Epithelial cell of proximal tubule (primary cell): ENCODE measurements at places on chromosomes 1 and 21.

- DNase-seq = no peak
These were observed 51.4 kb downstream of the DPYD start for GRCh38 chr1:97869441-97869840.

DNA sequence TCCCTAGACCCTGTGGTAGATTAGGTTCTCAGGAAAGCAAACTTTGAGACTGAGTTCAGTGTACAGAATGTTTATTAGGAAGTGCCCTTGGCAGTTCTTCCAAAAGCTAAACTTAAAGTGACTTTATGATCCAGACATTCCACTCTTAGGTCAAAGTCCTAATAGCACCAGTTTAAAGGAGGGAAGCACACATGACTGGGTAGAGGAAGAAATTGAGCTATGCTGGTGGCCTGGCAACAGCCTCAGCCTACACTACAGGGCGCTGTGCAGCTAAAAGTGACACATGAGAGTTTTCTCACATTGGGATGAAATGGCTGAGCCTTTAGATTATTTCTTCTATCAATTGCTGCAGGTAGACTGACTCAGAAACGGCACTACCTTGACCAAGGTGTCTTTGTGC is 280.4 kb downstream of the BRINP2 start:
- peak; percentile 25 for DNase-seq

DNA sequence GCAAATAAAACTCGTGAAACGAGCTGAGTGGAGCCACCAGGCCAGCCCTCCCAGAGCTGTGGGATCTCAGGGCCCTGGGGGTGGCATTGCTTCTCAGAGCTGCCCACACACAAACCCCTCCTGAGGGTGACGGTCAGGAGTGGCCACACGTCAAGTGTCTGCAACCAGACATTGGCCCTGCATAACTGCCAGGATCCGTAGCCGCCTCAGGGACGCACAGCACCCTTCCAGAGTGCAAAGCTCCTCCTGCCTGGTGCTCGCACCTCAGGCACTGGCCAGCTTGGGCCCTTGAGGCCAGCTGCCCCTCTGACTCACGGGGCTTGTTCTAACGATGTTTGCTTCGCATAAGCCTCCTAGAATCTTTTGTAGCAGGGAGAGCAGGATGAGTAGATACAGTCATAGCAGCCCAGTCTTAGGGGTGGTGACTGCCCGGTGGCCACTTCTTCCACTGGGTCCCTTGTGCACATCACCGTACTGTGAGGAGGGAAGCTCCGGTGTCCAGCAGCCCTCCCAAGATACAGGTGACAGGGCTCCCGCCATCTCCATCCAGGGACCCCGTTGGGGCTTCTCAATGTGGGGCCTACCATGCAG is 5.0 kb downstream of the WNT3A start:
- no peak for DNase-seq

DNA sequence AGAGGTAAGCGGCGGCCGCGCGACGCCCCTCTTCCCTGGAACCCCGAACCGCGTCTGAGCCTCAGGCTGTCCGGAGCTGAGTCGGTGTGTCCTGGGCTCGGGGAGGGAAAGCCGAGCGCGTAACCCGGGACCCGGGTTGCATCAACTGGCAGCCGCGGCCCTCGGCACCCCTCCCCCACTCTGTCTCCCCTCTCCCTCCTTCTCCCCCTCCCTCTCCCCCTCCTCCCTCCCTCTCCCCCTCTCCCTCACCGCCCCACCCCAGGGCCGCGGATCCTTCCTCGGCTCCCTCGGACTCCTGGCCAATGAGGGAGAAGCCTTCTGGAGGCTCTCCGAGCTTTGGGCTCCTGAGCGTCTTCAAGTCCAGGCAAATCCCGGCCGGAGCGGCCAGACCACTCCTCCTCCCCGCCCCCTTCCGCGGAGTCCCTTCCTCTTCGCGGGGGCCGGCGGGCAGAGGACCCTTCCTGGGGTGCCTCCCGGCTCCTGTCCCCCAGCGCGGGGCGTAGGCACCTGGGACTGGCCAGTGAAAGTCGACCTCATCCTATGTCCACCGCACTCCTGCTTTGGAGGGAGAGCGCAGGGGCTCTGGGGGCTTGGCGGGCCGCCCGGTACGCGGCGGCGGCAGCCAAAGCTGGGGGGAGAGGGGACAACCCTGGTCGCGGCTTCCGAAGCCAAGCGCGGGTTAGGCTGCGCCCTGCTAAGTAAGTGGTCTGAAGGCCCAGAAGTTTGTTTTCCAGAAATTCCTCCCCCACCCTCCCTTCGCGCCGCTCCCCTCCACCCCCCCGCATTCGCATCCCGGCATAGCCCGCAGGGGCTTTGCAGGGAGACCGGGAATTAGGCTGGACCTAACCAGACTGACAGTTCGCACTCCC is 850 bp downstream of the SESN2 start:
- DNase-seq = no peak
